ENCODE measurements at places on chromosomes 6 and 20.

GRCh38 chr6:118617417-118617816 lies 34.0 kb downstream of the CEP85L start:
- DNase-seq, result no peak

DNA sequence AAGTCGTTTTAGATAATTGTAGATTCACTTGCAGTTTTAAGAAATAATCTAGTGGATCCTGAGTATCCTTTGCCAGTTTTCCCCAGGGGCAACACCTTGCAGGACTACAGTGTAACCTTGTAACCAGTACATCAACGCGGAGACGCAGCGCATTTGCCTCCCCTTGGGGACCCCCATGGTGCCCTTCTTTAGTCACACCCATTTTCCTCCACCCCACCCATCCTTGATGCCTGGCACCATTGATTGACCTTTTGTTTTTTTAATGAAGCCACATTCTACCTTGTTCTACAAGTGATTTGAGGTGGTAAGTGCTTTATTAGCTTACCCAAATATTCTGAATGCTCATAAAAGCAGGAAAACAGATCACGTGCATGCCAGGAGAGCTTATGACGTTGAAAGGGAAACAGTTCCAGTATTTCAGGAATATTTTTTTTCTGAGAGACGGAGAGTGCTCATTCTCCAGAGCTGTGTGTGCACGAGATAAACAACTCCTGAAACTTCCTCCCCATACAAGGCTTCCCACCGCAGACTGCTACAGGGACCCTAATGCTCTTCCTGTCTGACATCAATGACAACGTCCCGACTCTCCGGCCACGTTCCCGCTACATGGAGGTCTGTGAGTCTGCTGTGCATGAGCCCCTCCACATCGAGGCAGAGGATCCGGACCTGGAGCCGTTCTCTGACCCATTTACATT lies 35.7 kb downstream of the CDH26 start:
- no peak for DNase-seq

DNA sequence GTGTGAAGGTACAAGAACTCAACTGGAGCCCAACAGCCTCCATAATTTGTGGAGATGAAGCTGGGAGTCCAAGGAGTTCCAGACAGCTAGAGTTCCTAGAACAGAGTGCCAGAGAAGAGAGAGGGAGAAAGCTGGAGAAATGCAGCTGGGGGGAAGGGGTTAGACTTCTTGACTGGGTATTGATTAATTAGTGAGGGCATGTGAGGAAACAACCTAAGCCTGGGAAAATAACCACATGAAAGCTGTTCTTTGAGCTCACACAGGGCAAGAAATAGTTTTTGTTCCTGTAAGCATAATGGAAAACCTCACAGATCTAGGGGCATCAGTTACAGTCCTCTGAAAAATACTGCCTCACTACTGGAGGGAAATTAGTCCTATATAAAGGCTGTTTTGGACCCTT lies 230.5 kb upstream of the FKBP1C start:
- DNase-seq, result no peak

GRCh38 chr6:130138909-130139242 lies 83.9 kb downstream of the SAMD3 start:
- no peak for DNase-seq

DNA sequence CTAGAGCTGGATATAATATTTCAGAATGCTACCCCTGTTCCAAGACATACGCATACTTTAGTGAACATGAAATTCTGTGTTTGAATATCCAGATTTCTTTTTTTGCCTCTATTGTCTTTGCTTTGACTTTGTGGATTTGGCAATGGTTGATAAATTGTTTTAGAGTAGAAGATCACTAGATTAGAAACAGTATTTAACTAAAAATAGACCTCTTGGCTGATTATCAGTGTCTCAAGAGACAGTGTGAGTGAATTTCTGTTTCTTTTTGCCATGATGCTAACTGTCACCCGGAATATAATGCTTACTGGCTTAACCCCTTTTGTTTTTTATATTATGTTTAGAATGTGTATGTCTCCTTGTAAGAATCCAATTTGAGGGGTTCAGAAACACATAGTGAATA lies 102.5 kb downstream of the PLCB1 start:
- no peak for DNase-seq

All from omental fat pad (tissue), 4 donors.